Osteoblast (primary cell): ENCODE measurements at places on chromosomes 4 and X. TPM values are rescaled to one million over a fixed set of nuclear protein-coding genes. Genes with fewer than 3 reads are reported as not detected.

Gene HTR2C
- not detected in 2 replicates for total RNA-seq

Gene MAGEA11
- total RNA-seq = not detected in 2 replicates

Gene C4orf51
- total RNA-seq = not detected in 2 replicates

Gene ARR3
- total RNA-seq = not detected in 2 replicates

Gene NIPAL1
- total RNA-seq = under 0.01 and 0.29 TPM in 2 replicates

Gene SH2D1A
- not detected in 2 replicates for total RNA-seq

Gene GLRA3
- not detected in 2 replicates for total RNA-seq

Gene COPS4
- total RNA-seq = 79.3 TPM in 2 replicates

DNA sequence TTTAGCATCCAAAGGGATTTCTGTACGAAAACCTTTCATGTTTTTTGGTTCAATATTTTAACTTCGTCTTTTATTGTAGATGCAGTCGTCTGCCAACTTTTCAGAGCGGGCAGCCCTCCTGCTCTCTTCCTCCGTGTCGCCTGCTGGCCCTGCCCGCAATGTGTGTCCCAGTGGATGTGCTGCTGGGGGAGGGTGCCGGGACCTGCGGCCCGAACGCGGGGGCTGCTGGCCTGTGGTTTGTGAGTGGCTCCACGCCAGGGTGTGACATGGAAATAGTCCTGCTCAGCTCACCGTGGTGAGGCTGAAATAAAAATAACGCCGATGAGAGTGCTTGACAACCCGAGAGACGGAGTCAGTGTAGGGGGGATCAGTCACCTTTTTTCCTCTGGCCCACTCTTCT, 59.7 kb upstream of the GRPEL1 start:
- H3K36me3 ChIP-seq = no peaks in the 10 kb centered on the region
- H3K27ac ChIP-seq = no peak overlapping the region
- no peak for DNase-seq

- H3K4me1 ChIP-seq = no peaks in the 10 kb centered on the region
- H3K36me3 ChIP-seq = no peaks in the 10 kb centered on the region
- no peaks in the 10 kb centered on the region for H3K27me3 ChIP-seq
- no peak for DNase-seq
These were observed 187.9 kb upstream of the FAM9B start for GRCh38 chrX:9221781-9222180.

GRCh38 chr4:110096405-110096804, 102.0 kb downstream of the ELOVL6 start:
- H3K4me1 ChIP-seq = peaks cover 12% of the 10 kb centered on the region
- peak; percentile 48 for DNase-seq
- no peak overlapping the region for H3K27ac ChIP-seq
- no peaks in the 10 kb centered on the region for H3K27me3 ChIP-seq
- H3K4me3 ChIP-seq = no peak overlapping the region

DNA sequence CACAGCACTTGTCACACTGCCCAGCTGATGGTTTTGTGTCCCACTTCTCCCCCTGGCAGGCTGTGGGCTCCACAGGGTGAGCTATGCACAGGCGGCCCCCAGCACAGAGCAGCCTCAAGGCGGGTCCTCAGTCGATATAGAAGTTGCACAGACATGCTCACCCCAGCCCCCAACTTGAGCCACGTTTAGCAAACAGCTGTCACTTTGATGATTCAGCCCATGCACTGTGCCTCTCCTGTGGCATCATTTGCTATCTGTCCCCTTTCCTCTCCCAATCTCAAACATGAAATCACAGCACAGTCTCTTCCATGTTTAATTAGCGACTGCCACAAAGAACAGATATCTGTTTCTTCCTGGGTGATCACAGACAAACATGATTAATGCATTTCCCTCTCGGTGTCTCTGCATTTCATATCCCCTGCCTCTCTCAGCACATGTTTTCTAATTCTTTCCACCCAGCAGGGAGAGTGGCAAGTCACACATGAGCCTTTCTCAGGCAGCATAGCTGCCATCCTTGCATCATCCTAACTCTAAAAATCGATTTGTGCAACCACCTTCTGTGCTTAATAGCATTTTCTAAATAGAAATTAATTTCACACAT, 204.9 kb downstream of the EVC2 start:
- H3K4me1 ChIP-seq = peaks cover 3% of the 10 kb centered on the region
- no peaks in the 10 kb centered on the region for H3K36me3 ChIP-seq
- no peak overlapping the region for H3K27ac ChIP-seq
- H3K27me3 ChIP-seq = no peaks in the 10 kb centered on the region

DNA sequence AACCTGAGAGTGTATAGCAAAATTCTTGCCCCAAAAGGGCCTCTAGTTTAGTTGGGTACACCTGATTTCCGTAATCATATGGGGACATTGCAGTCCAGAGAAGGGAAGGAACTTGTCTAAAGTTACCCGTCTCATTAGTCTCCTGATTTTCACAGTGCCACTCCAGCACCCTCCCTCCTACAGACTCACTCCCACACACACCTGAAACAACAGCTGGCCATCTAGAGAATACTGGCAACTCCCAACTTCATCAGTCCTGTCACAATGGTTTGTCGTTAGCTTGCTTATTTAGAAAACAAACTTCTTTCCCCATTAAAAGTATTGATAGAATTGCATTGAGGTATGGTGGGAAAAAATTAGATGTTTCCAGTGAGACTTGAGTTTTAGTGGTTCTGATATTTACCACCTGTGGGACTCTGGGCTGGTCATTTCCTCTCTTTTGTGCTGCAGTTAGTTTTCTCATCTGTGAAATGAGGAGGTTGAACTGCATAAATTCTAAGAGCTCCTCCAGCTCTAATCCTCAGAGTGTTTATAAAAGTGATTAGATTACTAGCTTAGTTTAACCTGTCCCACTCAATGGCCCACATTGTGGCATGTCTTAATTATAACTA, 1.7 kb downstream of the IL13RA1 start:
- H3K36me3 ChIP-seq = no peaks in the 10 kb centered on the region
- no peak overlapping the region for H3K27ac ChIP-seq
- no peak overlapping the region for H3K4me3 ChIP-seq
- peaks cover 25% of the 10 kb centered on the region for H3K4me1 ChIP-seq
- H3K27me3 ChIP-seq = no peaks in the 10 kb centered on the region
- no peak for DNase-seq

GRCh38 chr4:174451718-174452296, 70.5 kb downstream of the HPGD start:
- no peak for DNase-seq
- H3K36me3 ChIP-seq = no peaks in the 10 kb centered on the region
- H3K4me3 ChIP-seq = no peak overlapping the region

GRCh38 chr4:6188687-6189305, 11.6 kb downstream of the JAKMIP1 start:
- H3K27me3 ChIP-seq = peaks cover 3% of the 10 kb centered on the region
- DNase-seq = no peak
- H3K27ac ChIP-seq = no peak overlapping the region
- H3K36me3 ChIP-seq = no peaks in the 10 kb centered on the region

- peak overlapping the region; percentile 98 for H3K27ac ChIP-seq
- H3K36me3 ChIP-seq = no peaks in the 10 kb centered on the region
- peak; percentile 66 for DNase-seq
- no peaks in the 10 kb centered on the region for H3K27me3 ChIP-seq
- no peak overlapping the region for H3K4me3 ChIP-seq
These were observed 53.4 kb downstream of the PALLD start for GRCh38 chr4:168550064-168550766.

DNA sequence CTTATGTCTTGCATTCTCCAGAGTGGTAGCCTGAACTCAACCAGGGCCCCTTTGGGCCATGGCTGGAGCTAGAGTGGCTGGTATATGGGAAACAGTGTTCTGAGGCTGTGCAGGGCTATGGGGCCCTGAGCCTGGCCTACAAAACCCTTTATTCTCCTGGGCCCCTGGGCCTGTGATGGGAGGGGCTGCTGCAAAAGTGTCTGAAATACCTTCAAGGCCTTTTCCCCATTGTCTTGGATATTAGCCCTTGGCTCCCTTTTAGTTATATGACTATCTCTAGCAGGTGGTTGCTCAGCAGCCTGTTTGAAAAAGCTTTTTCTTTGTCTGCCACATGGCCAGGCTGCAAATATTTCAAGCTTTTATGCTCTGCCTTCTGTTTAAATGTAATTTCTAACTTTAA, 22.5 kb downstream of the APOOL start:
- H3K36me3 ChIP-seq = no peaks in the 10 kb centered on the region
- H3K27ac ChIP-seq = no peak overlapping the region
- no peaks in the 10 kb centered on the region for H3K4me1 ChIP-seq
- DNase-seq = no peak
- no peak overlapping the region for H3K4me3 ChIP-seq

DNA sequence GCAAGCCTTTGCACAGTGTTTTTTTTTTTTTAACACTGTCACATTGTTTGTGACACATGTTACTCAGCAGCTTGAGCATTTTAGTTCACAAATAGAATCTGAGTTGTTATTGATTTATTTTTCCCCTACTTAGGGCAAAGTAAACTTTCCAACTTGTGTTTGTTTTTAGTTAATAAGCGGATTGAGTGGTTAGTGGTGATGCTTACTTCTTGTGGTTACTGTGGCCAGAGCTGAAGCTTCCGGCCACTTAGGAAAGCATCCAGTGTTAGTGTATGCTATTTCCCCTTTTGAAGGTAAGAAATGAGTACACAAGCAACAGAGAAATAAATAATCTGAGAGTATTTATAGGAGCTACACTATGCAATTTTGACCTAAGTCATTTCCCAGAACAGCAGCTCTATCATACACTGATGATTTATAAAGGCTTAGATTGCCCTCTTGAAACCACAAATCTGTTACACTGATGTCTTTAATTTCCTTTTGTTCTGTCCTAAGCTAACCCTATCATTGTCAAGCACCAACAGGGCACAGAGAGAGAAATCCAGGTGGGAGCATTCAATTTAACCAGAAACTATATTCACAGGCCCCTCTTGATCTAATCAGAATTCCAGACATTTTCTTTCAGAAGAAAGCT, 2464.6 kb downstream of the PCDH7 start:
- H3K4me1 ChIP-seq = no peaks in the 10 kb centered on the region
- H3K27ac ChIP-seq = no peak overlapping the region
- no peak overlapping the region for H3K4me3 ChIP-seq
- no peaks in the 10 kb centered on the region for H3K36me3 ChIP-seq
- no peak for DNase-seq

DNA sequence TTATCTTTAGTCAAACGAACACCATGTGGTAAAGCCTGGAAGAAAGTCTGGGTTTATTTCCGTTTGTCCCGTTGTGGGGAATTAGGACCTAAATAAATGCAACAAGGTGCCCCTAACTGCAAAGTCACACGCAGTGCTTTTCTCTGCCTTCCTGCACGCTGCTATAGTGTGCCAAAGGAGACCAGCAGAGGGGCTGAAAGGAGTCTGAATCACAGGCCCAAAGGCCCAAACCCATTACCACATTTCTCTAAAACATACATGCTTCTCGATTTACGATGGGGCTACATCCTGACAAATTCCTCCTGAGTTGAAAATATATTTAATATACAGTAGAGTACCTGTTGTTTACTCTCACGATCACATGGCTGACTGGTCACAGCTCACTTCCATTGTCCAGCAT, 4.5 kb downstream of the VEGFC start:
- H3K27me3 ChIP-seq = no peaks in the 10 kb centered on the region
- peak overlapping the region; percentile 94 for H3K4me3 ChIP-seq
- peaks cover 26% of the 10 kb centered on the region for H3K36me3 ChIP-seq
- peaks cover 63% of the 10 kb centered on the region for H3K4me1 ChIP-seq

DNA sequence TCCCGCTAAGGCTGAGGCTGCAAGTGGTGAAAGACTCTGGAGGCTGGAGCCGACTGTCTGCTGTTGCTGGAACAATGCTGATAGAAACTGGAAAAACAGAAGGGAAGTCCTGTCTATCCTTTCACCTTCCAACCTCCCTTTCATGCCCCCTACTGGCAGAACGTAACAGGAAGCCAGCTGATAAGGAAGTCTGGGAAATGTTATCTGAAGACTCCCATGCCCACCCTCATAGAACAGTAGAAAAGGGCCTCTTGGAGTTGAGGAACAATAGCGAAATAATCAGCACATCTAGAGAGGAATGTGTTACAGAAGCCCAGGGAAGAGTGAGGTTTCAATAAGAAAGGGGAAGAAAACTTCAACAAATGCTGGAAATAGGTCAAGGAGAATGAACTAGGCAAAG, 117.1 kb upstream of the DKK2 start:
- H3K27ac ChIP-seq = no peak overlapping the region
- H3K36me3 ChIP-seq = no peaks in the 10 kb centered on the region
- H3K4me3 ChIP-seq = no peak overlapping the region
- no peaks in the 10 kb centered on the region for H3K27me3 ChIP-seq

GRCh38 chr4:106893903-106894302, 142.2 kb downstream of the DKK2 start:
- H3K36me3 ChIP-seq = no peaks in the 10 kb centered on the region
- no peaks in the 10 kb centered on the region for H3K27me3 ChIP-seq
- no peak overlapping the region for H3K27ac ChIP-seq
- peak; percentile 29 for DNase-seq

DNA sequence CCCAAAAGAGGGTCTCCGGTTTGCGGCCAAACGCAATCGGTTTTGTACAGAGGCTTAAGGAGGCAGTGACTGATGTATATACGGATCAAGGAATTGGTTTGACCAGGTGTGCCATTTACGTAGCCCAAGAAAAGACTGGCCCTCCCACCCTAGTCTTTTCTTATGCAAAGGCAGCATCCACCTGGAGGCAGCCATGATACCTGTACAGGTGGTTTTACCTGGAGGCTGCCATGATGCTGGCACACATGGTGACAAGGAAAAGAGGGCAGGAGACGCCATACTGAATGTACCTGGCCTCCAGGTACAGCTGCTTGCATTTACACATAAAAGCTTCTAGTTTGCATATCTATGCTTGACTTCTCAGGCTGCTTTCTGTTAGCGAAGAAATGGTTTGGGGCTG, 917.7 kb upstream of the INTU start:
- H3K4me1 ChIP-seq = no peaks in the 10 kb centered on the region
- H3K27ac ChIP-seq = no peak overlapping the region
- no peak overlapping the region for H3K4me3 ChIP-seq
- H3K27me3 ChIP-seq = no peaks in the 10 kb centered on the region
- DNase-seq = no peak

DNA sequence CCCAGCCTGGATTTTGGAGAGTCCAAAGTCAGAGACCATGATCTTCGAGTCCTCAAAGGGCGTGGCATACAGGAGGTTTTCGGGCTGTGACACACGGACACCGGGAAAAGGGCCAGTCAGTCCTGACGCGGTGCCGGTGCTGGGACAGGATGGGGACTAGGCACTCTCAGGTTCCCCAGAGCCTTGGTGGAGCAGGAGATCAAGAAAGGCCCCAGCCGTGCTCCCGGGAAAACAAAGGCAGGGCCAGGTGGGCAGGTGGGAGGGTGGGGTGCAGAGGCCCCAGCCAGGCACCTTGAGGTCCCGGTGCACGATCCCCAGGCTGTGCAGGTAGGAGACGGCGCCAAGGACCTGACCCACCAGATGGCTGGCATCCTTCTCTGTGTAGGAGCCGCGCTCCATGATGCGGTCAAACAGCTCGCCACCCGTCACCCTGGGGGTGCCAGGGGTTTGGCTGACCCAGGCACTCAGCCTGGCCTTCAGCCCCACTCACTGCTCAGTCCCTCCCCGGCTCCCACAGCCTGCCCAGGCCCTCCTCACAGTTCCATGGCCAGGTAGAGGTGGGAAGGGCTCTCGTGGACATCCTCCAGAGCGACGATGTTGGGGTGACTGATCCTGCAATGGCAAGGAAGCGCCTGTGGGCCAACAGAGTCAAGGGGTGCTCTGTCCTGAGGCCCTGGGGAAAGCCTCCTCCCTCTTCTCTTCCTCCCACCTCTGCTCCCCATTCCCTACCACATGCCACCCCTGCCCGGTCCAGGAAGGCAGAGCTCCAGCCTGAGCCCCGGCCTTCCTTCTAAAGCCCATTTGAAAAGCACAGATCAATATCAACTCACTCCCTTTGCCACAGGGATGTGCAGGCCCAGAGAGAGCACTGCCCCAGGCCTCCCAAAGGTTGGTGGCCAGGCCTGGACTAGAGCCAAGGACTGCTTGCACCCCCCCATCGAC, 1.8 kb downstream of the PNCK start:
- no peaks in the 10 kb centered on the region for H3K36me3 ChIP-seq
- DNase-seq = peak; percentile 79
- peaks cover 12% of the 10 kb centered on the region for H3K27me3 ChIP-seq

- H3K27me3 ChIP-seq = no peaks in the 10 kb centered on the region
- H3K4me3 ChIP-seq = no peak overlapping the region
- no peaks in the 10 kb centered on the region for H3K36me3 ChIP-seq
- H3K4me1 ChIP-seq = no peaks in the 10 kb centered on the region
These were observed 187.2 kb upstream of the SPRY1 start for GRCh38 chr4:123209436-123209835.
